ENCODE measurements at places on chromosomes 1 and 21.

DNA sequence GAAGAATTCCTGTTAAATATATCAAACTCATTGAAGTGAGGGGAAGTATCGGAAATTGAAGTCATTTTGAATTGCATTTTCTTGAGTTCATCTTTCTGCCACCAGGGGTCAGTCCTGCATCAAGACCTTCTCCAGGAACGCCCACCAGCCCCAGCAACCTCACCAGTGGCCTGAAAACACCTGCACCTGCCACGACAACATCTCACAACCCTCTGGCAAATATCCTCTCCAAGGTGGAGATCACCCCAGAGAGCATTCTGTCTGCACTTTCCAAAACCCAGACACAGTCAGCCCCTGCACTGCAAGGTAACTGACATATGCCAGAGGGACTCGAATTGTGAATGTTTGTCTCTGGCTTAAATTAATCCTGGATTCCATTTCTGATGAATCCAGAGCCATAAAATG is 22.8 kb upstream of the TARS2 start:
- no peak for DNase-seq

- DNase-seq = no peak
Observed at GRCh38 chr1:81424061-81424460, 376.7 kb upstream of the ADGRL2 start.

DNA sequence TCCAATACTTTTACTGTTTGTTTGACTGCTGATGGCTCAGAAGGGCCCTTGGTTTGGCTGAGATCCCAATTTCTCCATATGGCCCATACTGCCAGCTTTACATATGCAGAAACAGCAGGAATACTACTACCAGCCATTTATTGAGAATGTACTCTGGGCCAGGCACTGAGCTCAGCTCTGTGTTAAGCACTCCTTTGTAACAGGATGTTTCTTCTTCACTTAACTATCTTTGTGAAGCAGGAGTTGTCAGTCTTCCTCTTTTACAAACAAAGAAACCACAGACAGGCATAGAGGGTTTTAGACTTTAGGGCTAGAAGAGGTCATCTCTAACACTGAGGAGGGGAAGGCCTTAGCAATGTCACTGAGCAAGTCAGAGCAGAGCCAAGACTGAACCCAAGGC is 8.3 kb downstream of the HMGCL start:
- no peak for DNase-seq

DNA sequence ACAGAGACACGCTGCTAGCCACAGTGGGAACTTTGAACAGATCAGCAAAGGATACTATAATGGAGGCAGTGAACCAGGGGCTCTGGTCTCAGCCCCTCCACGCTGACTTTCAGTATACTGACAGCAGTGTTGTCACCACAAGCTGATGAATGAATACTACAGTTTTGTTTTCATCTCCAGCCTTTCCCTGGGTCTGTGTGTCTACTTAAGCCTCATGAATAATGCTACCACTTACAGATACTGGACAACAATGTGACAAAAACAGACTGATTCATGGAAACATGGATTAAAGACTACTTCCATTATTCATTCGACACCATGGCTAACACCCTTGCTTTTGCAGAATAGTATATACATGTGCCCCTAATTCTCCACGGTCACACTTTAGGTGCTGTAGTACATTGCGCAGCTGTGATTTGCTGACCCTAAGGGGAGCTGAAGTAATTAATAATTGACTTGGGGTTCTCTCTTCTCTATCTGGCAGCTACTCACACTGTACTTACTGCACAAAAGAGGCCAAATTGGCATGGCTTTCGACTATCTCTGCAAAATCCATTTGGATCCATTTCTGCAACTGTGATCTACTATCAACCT is 203.2 kb upstream of the LYPLAL1 start:
- no peak for DNase-seq

DNA sequence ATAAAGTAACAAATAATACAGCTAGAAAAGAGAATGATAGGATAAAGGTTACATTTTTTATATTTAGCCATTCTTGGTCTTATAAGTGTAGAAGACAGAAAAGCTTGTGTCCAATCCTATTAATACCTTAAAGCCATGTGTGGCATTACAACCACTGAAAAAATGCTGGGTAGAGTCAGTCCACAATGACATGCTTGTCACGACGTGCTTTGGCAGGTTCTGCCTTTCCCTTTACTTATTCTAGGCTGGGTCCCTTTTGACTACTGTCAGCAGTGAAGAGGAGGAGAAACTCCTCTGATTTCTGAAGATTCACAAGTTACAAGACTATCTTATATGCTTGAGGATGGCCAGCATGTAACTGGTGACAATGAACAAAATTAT is 14.6 kb upstream of the AIM2 start:
- no peak for DNase-seq

- no peak for DNase-seq
Observed at GRCh38 chr1:48563021-48563420, 91.0 kb upstream of the SPATA6 start.

GRCh38 chr1:244074559-244075171 is 23.6 kb downstream of the ZBTB18 start:
- no peak for DNase-seq

GRCh38 chr1:32706491-32706890 is 3.9 kb upstream of the SYNC start:
- no peak for DNase-seq

Measured in type B pancreatic cell (in vitro differentiated cells).